Suprapubic skin (tissue), 4 donors: ENCODE measurements at places on chromosomes 6 and 20. TPM values are rescaled to one million over a fixed set of nuclear protein-coding genes. Genes with fewer than 3 reads are reported as not detected.

GRCh38 chr20:59448196-59448595 is 147.8 kb downstream of the EDN3 start:
- DNase-seq = no peak
- no peak overlapping the region for H3K4me3 ChIP-seq
- peaks cover 71% of the 10 kb centered on the region for H3K27me3 ChIP-seq
- no peaks in the 10 kb centered on the region for H3K36me3 ChIP-seq
- no peak overlapping the region for H3K27ac ChIP-seq

GRCh38 chr6:51949526-51949925 is 137.9 kb downstream of the PKHD1 start:
- no peak for DNase-seq
- no peaks in the 10 kb centered on the region for H3K36me3 ChIP-seq
- H3K27me3 ChIP-seq = peaks cover 3% of the 10 kb centered on the region
- H3K4me1 ChIP-seq = no peaks in the 10 kb centered on the region
- no peak overlapping the region for H3K27ac ChIP-seq
- H3K4me3 ChIP-seq = no peak overlapping the region

DNA sequence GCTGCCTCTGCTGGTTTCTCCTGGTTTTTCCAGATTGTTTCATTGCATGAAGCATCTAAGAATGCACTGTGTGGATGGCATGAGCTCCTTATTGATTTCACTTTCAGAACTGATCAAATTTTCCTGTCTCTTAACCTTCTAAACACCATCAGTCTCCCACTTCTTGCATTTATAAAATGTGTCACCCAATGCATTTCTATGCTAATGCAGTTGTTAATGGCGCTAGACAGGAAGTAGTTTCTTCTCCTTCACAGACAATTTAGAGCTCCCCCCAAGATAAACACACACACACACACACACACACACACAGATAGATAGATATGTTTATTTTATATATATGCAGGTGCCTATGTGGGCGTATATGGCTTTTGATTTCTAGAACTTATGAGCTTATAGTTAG is 45.6 kb upstream of the FOXA2 start:
- H3K4me1 ChIP-seq = no peaks in the 10 kb centered on the region
- no peaks in the 10 kb centered on the region for H3K36me3 ChIP-seq
- H3K4me3 ChIP-seq = no peak overlapping the region
- no peaks in the 10 kb centered on the region for H3K27me3 ChIP-seq
- no peak overlapping the region for H3K27ac ChIP-seq

GRCh38 chr6:14883921-14884320 is 361.9 kb upstream of the JARID2 start:
- H3K4me3 ChIP-seq = no peak overlapping the region
- H3K4me1 ChIP-seq = peaks cover 29% of the 10 kb centered on the region
- H3K27ac ChIP-seq = no peak overlapping the region
- no peaks in the 10 kb centered on the region for H3K27me3 ChIP-seq
- no peak for DNase-seq
- H3K36me3 ChIP-seq = no peaks in the 10 kb centered on the region

GRCh38 chr6:9796827-9797226 is 618.0 kb downstream of the TFAP2A start:
- no peak for DNase-seq
- no peak overlapping the region for H3K4me3 ChIP-seq
- no peak overlapping the region for H3K27ac ChIP-seq
- no peaks in the 10 kb centered on the region for H3K27me3 ChIP-seq

DNA sequence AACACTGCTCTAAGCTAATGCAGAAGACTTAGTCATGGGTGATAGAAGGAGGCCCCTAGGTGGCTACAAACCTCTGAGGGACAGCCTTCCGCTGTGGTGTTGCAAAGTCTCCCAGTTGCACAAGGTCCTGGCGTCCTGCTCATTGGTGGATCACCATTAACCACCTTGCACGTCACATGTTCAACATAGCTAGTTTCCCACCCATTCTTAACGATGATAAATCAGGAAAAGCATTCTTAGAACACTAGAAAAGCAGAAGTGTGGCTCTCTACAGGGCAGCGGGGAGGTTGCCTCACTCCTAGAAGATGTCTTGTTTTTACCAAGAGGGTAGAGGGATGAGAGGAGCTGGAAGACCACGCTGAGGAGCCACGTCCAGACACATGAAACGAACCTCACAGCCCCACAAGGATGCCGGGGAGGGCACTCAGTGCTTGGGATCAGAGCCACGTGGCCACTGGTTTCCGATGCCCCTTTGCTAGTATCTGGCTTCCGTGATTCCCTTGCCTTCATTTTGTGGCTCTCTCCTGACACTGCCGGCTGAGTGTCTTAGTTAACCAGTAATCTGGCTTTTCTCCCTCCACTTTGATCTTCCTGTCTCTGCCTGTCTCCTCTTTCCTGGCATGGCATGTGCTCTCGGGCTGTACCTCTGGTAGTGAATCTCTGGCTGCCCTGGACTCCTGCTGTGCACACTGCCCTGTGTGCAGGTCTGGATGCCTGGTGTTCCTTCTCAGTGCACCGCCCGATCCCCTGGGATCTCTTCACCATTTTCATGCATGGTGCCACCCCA is 91.4 kb upstream of the NEDD9 start:
- peaks cover 12% of the 10 kb centered on the region for H3K4me1 ChIP-seq
- H3K27me3 ChIP-seq = no peaks in the 10 kb centered on the region
- DNase-seq = no peak
- H3K4me3 ChIP-seq = no peak overlapping the region
- no peak overlapping the region for H3K27ac ChIP-seq

EDN1 gene
- 21.7 TPM for total RNA-seq

TRIM31 gene
- total RNA-seq = not detected

ENPP3 gene
- 0.15 TPM for total RNA-seq
